Neural crest cell (in vitro differentiated cells): ENCODE measurements at places on chromosomes 2 and 18. TPM values are rescaled to one million over a fixed set of nuclear protein-coding genes. Genes with fewer than 3 reads are reported as not detected.

GRCh38 chr2:99911736-99912135 lies 230.7 kb downstream of the AFF3 start:
- no peak for DNase-seq
- no peaks in the 10 kb centered on the region for H3K4me1 ChIP-seq
- H3K27ac ChIP-seq = no peak overlapping the region
- H3K27me3 ChIP-seq = no peaks in the 10 kb centered on the region
- H3K36me3 ChIP-seq = peaks cover 3% of the 10 kb centered on the region

The REG3G gene
- total RNA-seq = not detected in 2 replicates

The GPR39 gene
- 0.25 and 0.35 TPM in 2 replicates for total RNA-seq

DNA sequence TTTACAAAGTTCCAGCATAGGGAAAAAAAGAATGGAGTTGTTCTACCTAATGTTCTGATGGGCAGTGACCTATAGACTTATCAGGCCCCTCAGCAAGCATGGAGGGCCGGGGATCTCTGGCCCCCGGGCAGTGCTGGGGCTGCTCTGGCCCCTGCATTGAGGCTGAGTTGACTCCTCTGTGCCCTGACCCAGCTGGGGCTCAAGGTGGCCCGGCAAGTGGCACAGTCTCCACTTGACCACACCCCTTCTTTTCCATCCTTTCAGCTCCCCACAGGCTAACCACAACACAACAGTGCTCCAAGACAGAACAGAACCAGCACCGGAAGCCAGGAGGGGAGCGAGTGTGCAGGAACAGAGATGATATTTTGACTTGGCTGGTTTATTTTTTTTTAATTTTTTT lies 19.9 kb downstream of the TOGARAM2 start:
- no peak for DNase-seq
- H3K36me3 ChIP-seq = no peaks in the 10 kb centered on the region
- H3K4me3 ChIP-seq = no peak overlapping the region
- H3K27me3 ChIP-seq = peaks cover 3% of the 10 kb centered on the region
- H3K4me1 ChIP-seq = peaks cover 4% of the 10 kb centered on the region
